ENCODE measurements at places on chromosomes 4 and X. TPM values are rescaled to one million over a fixed set of nuclear protein-coding genes. Genes with fewer than 3 reads are reported as not detected.

Gene KLB
- total RNA-seq = not detected

- no peak for DNase-seq
Measured at GRCh38 chr4:11455201-11455835, 26.6 kb upstream of the HS3ST1 start.

Gene GPR119
- not detected for total RNA-seq

GRCh38 chr4:122541996-122542395 is 78.9 kb downstream of the IL21 start:
- no peak for DNase-seq

Gene CCKAR
- not detected for total RNA-seq

Gene RTL5
- total RNA-seq = 0.31 TPM

DNA sequence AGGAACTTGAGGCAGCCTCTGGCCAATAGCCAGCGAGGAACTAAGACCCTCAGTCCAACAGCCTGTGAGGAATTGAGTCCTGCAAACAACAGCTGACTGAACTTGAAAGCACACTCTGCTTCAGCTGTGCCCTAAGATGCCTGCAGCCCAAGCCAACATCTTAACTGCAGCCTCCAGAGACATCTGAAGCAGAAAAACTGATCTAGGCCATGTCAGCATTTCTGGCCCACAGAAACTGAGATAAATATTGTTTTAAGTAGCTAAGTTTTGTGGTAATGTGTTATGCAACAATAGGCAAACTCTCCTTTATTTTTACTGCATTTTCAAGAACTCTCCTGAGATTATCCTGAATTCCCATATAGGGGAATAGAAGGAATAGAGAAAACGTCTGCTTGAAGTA is 24.4 kb upstream of the PIGA start:
- DNase-seq = no peak

- DNase-seq = no peak
Measured at GRCh38 chrX:144918936-144919335, 328.4 kb upstream of the SPANXN1 start.

- no peak for DNase-seq
Measured at GRCh38 chr4:142824368-142824767, 21.7 kb downstream of the INPP4B start.

- DNase-seq = no peak
Measured at GRCh38 chr4:175273995-175274753, 356.0 kb downstream of the ADAM29 start.

DNA sequence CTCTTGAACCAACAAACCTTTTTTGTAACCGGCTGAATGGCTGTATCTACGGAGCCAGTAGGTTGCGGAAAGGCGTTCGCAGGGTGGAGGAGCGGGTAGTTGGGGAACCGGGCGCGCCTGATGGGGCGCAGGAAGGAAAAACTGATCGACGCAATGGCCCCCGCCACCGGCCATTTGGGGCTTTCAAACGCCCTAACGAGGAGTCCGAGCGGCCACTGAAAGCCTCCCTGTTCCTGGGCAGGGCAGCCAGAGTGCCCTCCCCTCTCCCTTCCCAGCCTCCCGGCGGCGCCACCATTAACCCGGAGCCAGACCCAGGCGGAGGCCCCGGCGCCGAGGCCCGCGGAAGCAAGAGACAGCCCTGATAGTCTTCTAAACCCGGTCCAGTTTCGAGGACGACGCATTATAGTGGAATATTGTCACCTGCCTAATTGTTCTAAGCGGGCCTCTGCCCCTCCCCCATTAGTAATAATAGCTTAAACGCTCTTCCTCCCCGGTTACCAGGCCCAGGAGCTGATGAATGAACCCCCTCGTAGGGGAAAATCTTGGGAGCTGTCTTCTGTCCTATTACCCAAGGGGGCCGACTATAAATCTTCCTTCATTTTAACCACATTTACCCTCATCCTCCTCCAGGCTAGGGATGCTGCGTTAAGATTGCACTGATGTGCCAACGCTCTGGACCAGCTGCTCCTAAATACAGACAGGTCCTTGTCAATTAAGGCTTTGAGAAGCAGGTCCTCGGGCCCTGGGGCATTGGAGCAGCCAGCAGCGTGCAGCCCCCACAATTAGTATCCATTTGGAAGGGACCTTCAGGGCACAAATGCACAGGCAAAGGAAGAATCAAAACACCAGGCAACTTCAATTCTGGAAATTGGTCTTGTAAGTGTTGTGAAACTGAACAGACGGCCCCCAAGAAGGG is 61.6 kb upstream of the TMEM33 start:
- DNase-seq = no peak

Gene TMEM150C
- total RNA-seq = not detected

DNA sequence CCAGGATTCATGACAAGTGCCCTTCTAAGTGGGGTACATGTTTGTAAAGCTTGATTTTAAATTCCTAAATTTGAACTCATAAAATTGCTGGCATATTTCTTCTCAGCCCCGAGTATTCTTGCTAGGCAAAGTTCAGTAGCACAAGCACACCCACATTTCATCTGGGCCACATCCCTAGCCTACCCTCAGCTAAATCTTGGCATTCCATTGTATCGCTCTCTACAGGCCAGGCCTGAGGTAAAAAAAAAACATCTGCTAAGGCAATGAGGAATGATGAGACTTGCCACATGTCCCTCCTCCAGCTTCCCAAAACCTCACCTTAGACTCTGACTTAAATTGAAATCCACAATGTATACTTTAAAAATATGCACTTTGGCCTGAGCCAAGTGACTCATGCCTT is 51.4 kb upstream of the VCX3B start:
- no peak for DNase-seq

- DNase-seq = peak; percentile 63
Measured at GRCh38 chrX:1239681-1240142, 27.3 kb upstream of the CRLF2 start.

Gene BRCC3
- 30.0 TPM for total RNA-seq

- DNase-seq = no peak
Measured at GRCh38 chr4:182113779-182114178, 129.4 kb upstream of the TENM3 start.

- DNase-seq = no peak
Measured at GRCh38 chr4:6620296-6620695, 20.2 kb upstream of the MRFAP1 start.

- peak; percentile 54 for DNase-seq
Measured at GRCh38 chr4:71198958-71199357, 139.9 kb upstream of the SLC4A4 start.

Gene SHOX
- total RNA-seq = not detected

Gene CENPVL3
- 0.25 TPM for total RNA-seq

Gene RHOXF1
- not detected for total RNA-seq

DNA sequence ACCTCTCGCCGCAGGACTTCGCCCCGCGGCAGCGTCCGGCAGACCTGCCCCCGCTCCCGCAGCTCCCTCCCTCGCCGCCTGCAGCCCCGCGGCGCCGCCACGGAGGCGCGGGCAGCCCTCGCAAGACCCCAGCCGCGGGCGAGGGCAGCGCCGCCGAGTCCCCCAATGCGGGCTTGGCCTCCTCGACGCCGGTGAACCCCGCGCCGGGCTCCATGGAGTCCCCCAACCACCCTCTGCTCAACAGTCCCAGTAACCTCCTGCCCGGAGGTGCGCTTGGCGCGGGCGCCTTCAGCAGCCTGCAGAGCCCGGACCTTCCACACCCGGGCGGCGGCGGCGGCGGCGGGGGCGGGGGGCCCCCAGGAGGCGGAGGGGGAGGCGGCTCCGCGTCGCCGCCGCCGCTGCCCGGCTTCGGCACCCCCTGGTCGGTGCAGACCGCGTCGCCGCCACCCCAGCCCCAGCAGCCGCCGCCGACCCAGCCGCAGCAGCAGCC is 1.2 kb downstream of the CPEB2 start:
- DNase-seq = peak; percentile 69

GRCh38 chrX:73647632-73648322 is 84.8 kb downstream of the CHIC1 start:
- no peak for DNase-seq

Gene AMER1
- total RNA-seq = 3.4 TPM

DNA sequence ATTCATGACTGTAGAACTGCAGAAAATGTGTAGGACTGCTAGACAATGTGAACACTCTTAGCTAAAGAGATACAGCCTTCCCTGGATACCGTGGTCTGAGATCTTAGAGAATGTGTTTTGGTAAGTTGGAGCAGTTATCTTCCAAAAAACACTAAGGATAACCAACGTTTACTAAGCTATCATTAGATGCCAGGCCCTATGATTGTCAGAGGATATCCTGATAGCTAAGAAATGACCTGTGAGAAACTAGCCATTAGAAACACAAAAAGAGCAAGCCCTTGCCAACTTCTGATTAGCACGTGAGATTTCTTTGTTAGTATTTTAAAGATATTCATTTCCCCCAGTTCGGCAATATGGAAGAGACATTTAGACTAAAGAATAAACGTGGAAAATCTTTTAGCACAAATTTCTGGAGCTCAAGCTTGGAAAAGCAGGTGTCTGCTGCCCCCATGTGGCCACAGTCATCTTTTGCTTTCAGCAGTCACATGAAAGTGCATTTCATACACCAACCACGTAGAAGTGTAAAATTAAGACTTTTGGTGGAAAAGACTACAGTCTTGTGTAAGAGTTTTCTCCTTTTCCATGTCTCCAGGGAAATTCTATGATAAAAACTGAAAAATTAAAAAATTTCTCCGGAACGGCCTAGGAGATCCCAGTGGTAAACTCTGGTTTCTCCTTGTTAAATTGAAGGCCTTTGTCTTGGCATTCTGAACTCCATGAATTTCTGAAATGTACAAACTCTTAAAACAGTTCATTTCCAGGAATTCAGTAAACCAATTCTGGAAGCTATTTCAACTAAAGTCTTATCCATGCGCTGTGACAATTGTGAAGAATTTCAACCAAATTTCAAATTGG is 136.4 kb downstream of the ZNF674 start:
- DNase-seq = peak; percentile 78

Gene UBL4A
- total RNA-seq = 47.6 TPM

GRCh38 chr4:140053185-140053584 is 100.8 kb downstream of the MAML3 start:
- DNase-seq = no peak

DNA sequence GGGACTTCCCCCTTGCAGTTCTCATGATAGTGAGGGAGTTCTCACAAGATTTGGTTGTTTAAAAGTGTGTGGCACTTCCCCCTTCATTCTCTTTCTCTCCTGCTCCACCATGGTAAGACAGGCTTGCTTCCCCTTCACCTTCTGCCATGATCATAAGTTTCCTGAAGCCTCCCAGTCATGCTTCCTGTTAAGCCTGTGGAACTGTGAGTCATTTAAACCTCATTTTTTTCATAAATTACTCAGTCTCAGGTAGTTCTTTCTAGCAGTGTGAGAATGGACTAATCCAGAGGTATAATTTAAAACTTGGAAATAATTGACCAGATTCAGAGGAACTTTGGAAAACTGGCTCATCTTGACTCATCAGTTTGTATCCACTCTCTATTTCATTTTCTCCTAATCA is 129.0 kb downstream of the TMEM47 start:
- DNase-seq = no peak

DNA sequence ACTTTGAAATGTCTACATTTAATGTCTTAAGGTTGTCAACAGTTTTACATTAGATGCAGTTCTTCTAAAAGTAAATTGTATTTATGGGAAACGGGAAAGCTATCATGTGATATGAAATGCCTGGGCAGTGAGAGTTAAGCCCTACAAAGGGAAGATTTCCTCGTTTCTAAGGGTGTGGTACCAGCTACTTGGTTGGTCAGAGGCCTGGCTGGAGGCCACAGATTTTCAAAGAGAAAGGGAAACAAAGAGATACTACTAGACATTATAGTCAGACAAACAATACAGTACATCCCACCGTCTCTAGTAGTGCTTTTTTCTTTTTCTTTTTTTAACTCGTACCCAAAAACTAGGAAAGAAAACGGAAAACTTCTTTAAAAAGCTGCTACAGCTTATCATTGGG is 467.8 kb downstream of the PCDH7 start:
- no peak for DNase-seq

DNA sequence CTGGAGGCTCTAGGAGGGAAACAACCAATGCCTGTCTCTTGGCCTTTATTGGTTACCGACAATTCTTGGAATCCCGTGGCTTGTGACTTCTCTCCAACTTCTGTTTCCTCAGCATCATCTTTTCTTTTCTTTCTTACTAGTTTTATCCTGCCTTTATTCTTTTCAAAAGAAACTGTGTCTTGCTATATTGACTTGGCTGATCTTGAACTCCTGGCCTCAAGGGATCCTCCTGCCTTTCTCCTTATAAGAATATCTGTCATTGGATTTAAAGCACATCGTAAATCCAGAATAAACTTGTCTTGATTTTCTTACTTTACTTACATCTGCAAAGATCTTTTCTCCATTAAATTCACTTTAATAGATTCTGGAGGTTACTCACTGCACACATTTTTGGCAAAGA is 49.9 kb upstream of the UGT2B10 start:
- DNase-seq = no peak

Gene HSFX2
- total RNA-seq = not detected

DNA sequence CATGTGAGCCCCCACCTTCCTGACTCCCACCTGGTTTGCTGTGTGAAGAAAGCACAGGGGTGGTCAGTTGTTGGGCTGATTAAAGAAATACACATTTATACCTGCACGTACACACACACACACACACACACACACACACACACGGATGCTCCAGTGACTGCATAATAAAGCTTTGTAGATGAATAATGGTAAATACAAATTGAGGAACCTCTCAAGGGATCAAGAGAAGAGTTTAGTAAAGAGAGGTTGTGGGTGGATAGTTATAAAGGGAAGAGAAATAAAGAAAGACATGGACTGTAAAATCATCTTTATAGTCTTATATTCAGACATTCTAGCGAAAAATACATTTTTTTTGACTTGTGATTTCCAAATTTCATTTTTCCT is 144.1 kb downstream of the MGST2 start:
- DNase-seq = no peak

DNA sequence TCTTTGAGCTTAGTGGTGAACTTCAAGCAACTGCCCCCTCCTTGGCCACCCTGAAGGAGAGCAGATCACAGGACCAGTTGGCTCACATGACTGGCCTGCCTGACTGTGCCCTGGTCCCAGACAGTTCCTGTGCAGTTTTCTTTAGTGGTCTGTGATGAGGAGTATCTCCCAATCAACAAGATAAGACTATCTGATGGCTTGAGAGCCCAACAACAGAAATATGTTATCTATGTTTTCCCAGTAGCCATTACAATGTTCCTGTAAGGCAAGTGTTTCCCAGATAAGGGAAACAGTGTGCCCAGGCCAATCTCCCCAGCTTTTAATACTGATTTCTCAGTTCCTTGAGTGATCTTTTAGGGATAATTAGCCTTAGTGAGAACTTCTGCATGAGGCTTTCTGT is 14.2 kb upstream of the TIMM8A start:
- no peak for DNase-seq

Gene NXF2B
- total RNA-seq = not detected

GRCh38 chr4:55927803-55928437 is 20.8 kb upstream of the CEP135 start:
- no peak for DNase-seq

Gene TMEM271
- not detected for total RNA-seq

DNA sequence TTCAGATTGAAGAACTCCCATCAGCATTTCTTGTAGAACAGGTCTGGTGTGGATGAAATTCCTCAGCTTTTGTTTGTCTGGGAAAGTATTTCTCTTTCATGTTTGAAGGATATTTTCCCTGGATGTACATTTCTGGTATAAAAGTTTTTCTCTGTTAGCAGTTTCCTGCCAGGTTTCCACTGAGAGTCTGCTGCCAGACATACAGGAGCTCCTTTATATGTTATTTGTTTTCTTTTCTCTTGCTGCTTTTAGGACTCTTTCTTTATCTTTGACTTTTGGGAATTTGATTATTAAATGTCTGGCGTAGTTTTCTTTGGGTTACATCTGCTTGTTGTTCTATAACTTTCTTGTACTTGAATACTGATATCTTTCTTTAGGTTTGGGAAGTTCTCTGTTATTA is 486.5 kb downstream of the ARAP2 start:
- DNase-seq = no peak

Gene RNF150
- 0.09 TPM for total RNA-seq

All from activated CD8-positive, alpha-beta T cell treated with anti-CD3 and anti-CD28 coated beads for 36 hours (primary cell).